ENCODE measurements at places on chromosomes 2 and 18.
A peak's percentile ranks its signal among the peaks of the same experiment; 100 is the strongest.

- no peak for DNase-seq
These were observed 75.6 kb downstream of the C1QL2 start for GRCh38 chr2:119082821-119083400.

GRCh38 chr2:74261204-74261864 lies 62.9 kb downstream of the MTHFD2 start:
- no peak for DNase-seq

- DNase-seq = no peak
These were observed 55.2 kb upstream of the BCL11A start for GRCh38 chr2:60608679-60609078.

GRCh38 chr2:38301340-38301968 lies 75.6 kb downstream of the ATL2 start:
- DNase-seq = peak; percentile 89

DNA sequence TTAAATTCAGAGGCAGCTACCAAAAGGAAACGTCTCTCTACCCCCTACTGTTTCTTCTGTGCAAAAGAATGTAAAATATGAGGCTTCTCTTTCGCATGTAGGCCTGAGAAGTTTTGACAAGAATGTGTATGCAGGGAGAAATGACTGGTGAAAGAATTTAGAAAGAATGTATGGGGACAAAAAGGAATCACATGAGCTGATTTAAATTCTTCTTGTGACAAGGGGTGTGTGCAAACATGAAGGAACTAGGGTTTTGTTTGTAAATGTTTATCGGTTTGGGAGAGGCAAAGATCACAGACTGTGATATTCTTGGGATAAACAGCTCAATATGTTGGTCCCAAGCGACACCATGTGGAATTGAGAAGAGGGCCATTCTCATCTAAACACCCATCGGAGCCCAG lies 345.2 kb upstream of the VRK2 start:
- no peak for DNase-seq

DNA sequence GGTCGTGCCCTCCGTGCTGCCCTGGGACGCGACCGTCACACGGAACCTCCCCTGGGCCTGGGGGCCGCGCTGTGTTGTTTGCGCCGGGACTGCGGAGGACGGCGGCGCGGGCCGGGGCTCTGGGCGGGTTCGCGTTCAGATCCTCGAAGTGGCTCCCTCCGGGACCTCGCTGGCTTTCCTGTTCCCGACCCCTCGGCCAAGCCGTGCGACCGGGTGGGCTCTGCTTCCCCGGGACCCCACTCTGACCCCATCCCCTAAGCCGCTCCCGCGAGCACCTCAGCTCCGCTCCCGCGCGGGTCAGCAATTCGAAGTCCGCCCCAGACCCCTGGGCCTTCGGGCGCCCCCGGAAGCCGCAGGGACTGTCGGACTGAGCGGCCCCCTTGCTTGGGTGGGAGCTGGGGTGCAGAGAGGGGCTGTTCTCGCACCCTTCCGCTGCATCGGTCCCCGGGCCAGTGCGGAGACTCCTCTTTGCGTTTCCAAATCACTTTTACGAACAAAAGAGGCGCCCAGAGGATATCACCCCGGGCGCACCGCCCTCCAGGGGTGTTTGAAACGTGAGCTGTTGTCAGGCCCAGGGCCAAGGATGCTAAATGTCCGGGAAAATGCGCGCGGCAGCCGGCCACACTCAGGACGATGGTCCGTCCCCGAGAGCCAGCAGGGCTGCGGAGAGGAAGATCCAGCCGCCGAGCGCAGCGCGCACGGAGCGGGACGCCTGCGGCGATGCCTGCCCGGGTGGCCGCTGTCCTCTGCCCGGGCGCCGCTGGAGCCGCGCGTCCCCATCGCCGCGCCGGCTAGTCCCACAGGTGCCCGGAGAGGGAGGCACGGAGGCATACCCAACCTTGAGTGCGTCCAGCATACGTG lies 73.5 kb downstream of the ZCCHC2 start:
- DNase-seq = no peak

GRCh38 chr18:79339094-79339908 lies 56.4 kb upstream of the NFATC1 start:
- DNase-seq = no peak

- no peak for DNase-seq
These were observed 122.5 kb downstream of the SOCS6 start for GRCh38 chr18:70411307-70411706.

GRCh38 chr2:55111570-55112228 lies 61.4 kb upstream of the RTN4 start:
- DNase-seq = no peak

GRCh38 chr18:55672574-55673361 lies 84.8 kb upstream of the TCF4 start:
- DNase-seq = no peak

DNA sequence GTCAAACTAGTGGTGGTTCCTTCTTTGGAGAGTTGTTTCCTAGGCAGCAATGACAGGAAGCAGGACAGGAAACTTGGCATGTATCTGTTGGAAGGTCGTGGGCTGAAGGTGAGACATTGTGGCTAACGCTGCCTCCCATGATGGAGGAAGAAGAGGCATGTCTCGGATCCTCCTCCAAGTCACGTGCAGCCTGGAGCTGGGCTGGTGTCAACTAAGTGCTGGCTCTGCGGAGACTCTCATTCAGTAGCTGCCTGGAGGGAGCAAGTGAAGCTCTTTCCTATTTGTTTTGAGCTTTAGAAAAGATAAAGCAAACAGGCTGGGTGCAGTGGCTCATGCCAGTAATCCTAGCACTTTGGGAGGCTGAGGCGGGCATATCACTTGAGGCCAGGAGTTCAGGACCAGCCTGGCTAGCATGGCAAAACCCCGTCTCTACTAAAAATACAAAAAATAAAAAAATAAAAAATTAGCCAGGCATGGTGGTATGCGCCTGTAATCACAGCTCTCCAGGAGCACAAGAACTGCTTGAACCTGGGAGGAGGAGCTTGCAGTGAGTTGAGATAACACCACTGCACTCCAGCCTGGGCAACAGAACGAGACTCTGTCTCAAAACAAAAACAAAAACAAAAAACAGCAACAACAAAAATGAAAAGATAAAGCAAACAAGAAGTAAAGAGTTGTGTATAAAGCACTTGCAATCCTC lies 28.2 kb upstream of the INO80C start:
- DNase-seq = no peak

- no peak for DNase-seq
These were observed 213.4 kb downstream of the HNMT start for GRCh38 chr2:138177693-138178092.

- no peak for DNase-seq
These were observed 39.0 kb downstream of the NPC1 start for GRCh38 chr18:23547306-23547705.

DNA sequence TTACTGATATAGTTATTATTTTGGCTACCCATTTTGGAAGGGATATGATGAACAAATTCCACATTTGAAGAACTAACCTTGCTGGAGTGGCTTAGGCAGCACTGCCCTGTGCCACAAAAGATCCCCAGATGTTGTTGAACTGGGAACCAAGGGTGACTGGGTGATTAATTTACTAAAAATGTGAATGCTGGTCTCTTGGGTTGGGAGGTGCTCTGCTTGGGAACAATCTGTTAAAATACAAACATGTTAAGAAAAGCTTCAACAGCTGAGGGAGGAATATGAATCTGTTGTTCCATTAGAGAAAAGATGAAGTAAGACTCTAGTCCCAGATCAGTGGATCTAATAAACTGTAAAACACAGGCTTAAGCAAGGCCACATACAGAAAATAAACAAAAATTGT lies 1860.1 kb downstream of the SUCLG1 start:
- DNase-seq = no peak

GRCh38 chr2:129800285-129800684 lies 179.2 kb upstream of the RAB6C start:
- DNase-seq = no peak

- DNase-seq = no peak
These were observed 98.1 kb upstream of the ZFP36L2 start for GRCh38 chr2:43324259-43325106.

- DNase-seq = no peak
These were observed 37.8 kb downstream of the KCTD18 start for GRCh38 chr2:200471928-200472645.

DNA sequence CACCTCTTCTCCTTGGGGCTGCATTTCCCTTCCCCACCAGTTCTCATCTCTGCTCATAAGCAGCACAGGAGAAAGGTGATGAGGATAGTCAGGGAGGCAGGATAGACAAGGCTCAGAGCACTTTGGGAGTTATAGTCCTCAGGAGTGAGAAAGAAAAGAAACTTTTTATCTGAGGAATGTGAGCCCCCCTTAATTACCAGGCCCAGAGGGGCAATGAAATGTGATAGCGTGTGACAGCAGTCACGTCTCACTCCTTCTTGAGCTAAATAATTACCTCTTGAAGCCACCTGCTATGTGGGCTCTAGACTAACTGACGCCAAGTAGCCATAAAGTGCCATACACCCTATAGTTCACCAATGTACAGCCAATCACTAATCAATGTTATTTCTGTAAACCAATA lies 105.8 kb downstream of the SPP2 start:
- no peak for DNase-seq

- DNase-seq = no peak
These were observed 852.1 kb downstream of the CPS1 start for GRCh38 chr2:211408483-211408891.

GRCh38 chr2:191869178-191869577 lies 22.3 kb upstream of the CAVIN2 start:
- DNase-seq = peak; percentile 19

DNA sequence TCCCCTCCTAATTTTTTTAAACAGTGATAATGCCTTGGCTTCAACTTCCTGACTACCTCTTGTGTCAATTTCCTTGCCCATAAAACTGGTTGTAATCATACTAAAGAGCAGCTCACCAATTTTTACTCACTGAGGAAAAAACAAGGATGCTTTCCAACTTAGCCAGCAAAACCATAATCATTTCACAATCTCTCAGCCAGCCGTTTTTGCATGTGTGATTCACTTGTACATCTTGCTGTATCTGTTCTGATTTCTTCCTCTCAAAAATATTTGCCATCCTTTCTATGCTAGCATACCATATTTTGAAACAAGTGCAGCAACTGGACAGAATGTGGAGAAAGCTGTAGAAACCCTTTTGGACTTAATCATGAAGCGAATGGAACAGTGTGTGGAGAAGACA lies 60.7 kb downstream of the RAB27B start:
- DNase-seq = no peak

All from RPMI8226 (cell line).